Hematopoietic multipotent progenitor cell treated with erythropoietin and hydrocortisone succinate and interleukin-3 and kit ligand, for 6 days (in vitro differentiated cells): ENCODE measurements at places on chromosomes 4 and X.

DNA sequence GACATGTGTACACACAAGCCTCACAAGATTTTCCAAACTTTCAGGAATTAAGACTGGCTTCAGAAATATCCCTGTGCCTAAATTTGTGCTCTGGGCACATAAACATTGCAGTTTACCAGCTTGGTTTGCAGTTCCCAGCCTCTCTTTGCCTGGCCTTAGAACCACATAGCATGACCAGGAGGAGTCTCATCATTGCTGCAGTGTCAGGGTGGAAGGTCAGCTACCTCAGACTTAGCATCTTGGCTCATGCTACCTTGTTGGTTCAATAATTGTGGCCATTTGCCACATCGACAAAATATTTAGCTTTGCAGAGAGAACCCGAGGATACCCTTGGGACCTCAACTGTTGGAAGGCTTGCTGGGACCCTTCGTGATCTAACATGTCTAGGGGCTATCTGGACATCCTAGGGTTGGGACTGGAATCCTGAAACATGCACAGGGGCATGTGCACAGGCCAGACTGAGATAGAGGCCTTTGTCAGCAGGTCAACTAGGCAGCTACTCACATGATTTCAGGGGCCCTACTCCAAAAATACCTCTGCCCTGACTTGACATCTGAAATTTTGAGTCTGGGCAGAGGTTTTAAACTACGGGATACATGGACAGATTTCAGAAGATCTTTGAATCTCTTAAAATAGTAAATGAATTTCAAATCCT lies 8.0 kb upstream of the SUPT20HL2 start:
- no peak for DNase-seq

DNA sequence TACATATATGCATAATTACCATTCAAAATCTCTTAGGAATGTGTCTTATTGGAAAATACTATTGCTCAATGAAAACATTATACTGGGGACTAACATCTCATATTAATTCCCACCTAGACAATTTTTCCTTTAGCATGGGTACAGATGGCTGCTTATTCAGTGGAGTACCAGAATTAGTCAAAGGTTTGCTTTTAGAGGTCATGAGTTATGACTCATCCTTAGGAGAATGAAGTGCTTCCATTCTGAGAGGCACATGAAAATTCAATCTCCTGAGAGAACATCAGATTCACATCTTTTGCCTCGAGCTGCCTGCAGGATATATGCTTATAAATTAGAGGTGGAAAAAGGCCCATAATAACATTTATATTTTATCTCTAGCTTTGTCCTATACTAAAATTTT lies 378.0 kb upstream of the DMD start:
- no peak for DNase-seq

GRCh38 chrX:78314561-78314960 lies 12.8 kb downstream of the CYSLTR1 start:
- DNase-seq = no peak

- DNase-seq = no peak
Observed at GRCh38 chrX:40637687-40638086, 9.7 kb downstream of the CXorf38 start.

- no peak for DNase-seq
Observed at GRCh38 chrX:110331444-110332030, 13.7 kb upstream of the AMMECR1 start.

- no peak for DNase-seq
Observed at GRCh38 chr4:102637391-102637790, 123.4 kb downstream of the MANBA start.

GRCh38 chr4:40289366-40290188 lies 45.6 kb upstream of the CHRNA9 start:
- peak; percentile 48 for DNase-seq

GRCh38 chr4:140293979-140294378 lies 79.5 kb upstream of the SCOC start:
- no peak for DNase-seq

- DNase-seq = no peak
Observed at GRCh38 chr4:108174856-108175255, 6.1 kb upstream of the LEF1 start.

GRCh38 chrX:78119521-78120227 lies 15.6 kb downstream of the PGK1 start:
- DNase-seq = no peak

DNA sequence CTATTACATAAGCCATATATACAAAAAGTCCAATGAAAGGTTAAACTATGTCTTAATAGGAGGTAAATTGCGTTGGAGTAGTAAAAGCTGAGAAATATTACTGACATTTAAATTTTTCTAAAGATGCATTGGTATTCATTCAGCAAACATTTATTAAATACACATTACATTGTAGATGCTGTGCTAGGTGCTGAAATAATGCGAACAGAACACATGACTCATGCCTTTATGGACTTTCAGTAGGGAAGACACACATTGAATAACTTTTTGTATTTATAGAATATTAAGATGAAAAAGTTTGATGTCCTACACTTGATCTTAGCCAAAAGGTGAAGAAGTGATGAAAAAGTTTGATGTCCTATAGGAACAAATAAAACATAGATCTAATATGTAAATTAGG lies 871.1 kb upstream of the SLIT2 start:
- DNase-seq = no peak

DNA sequence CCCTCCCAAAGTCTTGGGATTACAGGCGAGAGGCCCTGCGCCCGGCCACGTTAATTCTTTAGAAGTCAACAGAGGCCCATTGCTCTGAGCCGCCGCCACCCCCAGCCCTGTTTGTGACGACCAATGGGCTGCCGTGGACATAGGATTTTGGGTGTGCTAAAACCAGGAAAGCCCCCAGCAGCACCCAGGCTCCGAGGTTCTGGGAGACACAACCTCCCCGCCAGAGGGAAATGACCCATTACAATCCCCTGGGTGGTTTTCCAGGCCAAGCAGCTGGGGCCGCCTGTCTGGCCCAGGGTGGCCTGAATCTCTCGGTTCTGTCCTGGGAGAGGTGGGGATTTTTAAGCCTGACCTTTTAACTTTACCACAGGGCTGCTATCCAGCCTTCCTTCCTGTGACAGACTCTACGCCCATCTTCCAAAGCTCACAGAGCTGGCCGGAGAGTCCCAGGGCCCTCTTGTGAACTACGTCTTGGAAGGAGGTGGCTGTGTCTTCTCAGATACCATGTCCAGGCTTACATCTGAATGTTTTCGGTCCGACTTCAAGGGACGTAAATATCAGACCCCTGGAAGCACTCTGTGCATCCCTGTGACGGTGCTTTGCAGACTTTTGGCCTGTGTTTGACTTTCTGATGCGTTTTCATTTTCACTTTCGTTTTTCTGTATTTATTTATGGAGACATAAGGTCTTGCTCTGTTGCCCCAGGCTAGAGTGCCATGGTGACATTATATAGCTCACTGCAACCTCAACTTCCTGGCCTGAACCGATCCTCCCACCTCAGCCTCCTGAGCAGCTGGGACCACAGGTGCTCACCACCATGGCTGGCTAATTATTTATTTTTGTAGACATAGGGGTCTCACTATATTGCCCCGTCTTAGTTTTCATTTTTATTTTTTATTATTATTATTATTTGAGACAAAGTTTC lies 36.0 kb downstream of the P2RY8 start:
- no peak for DNase-seq

- DNase-seq = no peak
Observed at GRCh38 chr4:7166237-7166636, 26.1 kb upstream of the SORCS2 start.

- peak; percentile 72 for DNase-seq
Observed at GRCh38 chr4:37389967-37390580, 145.5 kb downstream of the NWD2 start.

DNA sequence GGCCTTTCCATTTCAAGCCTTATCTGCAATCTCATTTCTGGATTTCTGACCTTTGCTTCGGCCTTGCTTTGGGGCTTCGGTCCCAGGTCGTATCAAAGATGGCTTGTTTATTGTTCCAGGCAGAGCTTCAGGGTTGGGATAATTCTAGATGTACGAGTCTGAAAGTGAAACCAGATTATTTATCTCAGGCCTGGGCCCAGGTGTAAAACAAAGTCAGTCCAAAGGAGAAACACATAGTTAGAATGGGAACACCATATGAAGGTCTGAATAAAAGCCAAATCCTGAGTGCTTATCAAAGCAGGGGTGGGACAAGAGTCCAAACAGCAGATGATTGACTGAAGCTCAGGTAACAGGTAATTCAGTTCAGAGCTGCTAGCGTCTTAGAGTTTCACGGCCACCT lies 17.1 kb downstream of the PRIMPOL start:
- DNase-seq = no peak

GRCh38 chrX:67353651-67354370 lies 190.0 kb upstream of the AR start:
- DNase-seq = no peak

DNA sequence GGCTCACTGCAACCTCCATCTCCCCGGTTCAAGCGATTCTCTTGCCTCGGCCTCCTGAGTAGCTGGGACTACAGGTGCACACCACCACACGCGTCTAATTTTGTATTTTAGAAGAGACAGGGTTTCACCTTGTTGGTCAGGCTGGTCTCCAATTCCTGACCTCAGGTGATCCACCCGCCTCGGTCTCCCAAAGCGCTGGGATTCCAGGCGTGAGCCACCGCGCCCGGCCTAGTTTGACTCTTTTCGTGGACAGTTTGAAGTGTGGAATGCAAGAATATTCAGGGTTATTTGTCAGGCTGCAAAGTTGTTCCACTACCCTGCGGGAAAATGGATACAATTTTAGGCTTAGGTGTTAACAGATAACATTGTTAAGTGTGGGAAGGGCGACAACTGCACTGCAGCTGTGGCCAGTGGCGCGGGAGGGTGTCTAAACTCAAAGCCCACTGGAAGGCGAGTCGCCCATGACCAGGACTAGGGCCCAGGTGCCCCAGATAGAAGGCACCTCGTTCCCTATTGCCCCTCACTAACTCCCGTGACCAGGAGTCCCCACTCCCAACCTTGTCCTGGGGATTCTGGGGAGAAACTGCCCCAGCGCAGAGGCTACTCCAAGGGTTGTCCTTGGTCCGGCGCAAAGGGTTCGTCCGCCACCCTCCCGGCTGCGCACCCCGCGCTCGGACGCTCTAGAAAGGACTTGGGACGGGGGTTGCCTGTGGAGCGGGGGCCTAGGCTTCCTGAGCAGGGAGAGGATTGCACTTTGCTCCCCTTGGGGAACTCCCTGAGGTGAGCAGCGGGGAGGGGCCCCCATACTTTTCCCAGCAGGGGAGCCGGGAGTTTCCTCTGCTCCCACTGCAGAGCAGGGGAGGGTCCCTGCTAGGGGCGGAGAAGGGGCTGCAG lies 1.1 kb upstream of the CD99 start:
- no peak for DNase-seq

DNA sequence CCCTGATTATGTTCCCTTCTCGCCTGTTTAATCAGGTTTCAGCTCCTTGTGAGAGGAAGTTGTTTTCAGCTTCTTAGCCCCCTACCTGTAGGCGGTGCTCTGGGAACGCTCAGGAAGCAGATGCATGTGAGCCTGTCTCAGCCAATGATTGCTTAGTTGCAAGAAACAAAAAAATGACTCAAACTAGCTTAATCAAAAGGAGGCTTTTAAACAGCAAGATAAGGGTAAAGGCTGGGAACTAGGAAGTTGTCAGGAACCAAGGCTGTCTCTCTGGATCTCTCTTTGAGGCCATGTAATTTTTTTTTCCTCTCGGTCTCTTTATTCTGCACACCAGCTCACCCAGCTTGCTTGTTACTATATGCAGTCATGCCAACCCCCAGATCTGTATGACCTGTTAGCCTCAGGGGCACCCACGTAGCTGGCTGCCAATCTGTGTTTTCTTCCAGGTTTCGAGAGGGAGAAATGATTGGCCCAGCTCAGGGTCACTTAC lies 109.1 kb downstream of the PTTG2 start:
- DNase-seq = peak; percentile 63

DNA sequence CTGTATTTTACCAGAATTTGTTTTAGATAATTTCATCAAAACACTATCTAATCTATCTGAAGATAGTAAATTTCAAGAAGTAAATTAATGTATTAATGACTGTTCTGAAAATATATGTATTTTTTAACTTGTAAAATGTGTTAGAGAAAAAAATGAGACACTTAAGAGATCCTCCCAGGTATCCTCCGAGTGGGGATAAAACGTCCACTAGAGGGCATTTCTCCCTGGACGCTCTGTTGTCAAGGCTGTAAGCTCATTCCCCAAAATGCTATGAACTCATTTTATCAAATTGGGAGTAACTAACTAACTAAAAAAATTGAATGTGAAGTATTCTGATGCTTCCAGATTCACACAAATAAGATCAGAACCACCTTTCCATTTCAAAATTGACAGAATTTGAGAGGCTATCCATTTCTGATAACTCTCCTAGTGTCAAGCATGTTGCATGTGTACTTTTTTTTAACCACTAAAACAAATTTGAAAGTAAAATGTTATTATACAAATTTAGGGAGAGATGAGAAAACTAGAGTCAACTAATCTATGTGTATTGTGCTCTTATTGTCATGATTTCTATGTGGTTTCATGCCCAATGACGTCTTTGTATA lies 337.3 kb upstream of the HS3ST1 start:
- peak; percentile 66 for DNase-seq
